ENCODE measurements at places on chromosomes 7 and 10.

GRCh38 chr7:52472006-52472620 lies 563.3 kb upstream of the POM121L12 start:
- no peak for DNase-seq

- no peak for DNase-seq
These were observed 4.0 kb upstream of the TMEM106B start for GRCh38 chr7:12207046-12207445.

DNA sequence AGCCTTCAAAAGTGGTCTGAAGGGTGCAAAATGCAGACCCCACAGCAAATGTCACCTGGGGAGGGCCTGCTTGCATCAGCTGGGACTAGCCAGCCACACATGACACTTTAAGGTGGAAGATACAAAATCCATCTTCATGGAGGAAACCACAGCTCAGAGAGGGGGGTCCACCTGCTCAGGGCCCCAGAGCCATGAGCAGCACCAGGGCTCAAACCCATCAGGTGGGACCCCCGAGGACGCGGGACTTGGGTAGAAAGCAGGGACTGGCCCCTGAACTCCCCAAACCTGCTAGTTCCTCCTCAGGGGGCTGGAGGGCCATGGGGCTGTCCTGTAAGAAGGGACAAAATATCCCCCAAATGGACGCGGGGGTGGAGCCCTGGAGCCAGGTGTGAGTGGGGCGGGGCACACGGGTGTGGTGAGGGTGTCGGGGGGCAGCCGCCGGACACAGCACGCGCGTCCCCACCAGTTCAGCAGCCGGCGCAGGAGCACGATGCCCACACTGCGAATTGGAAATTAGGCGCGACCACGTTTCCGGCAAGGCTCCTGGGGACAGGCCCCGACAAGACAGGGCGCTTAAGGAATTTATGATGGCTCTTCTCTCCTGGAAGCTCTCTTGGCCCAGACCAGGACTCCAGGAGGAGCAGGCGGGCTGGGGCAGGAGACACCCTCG lies 8.0 kb downstream of the PDGFA start:
- DNase-seq = no peak

GRCh38 chr10:43355749-43356371 lies 15.6 kb upstream of the FXYD4 start:
- no peak for DNase-seq

DNA sequence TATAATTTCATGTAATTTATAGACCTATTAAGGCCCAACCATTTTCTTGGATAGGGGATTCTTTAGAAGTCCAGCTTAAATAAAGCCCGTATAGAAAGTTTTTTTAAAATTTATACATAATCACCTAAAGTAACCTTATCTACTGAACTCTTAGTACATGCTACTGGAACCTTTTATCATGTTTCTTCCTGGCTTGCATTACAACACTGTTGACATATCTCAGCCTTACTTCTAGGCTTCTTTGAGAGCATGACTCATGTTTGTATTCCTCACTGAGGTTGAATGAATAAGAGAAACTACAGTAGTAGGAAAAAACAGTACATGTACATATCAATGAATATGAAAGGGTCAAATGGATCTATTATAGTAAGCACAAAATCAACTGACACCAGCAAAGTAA lies 8.2 kb upstream of the MAGI2 start:
- DNase-seq = no peak

- DNase-seq = no peak
These were observed 296.5 kb upstream of the STEAP1 start for GRCh38 chr7:89857767-89858166.

GRCh38 chr10:104349623-104350126 lies 4.0 kb upstream of the CFAP58 start:
- DNase-seq = no peak

- no peak for DNase-seq
These were observed 26.4 kb upstream of the MSS51 start for GRCh38 chr10:73459683-73460314.

GRCh38 chr10:3152566-3152935 lies 20.0 kb downstream of the PITRM1 start:
- no peak for DNase-seq

- no peak for DNase-seq
These were observed 434.2 kb downstream of the PARD3 start for GRCh38 chr10:34380856-34381255.

GRCh38 chr7:155738652-155739537 lies 73.4 kb downstream of the SHH start:
- peak; percentile 74 for DNase-seq

GRCh38 chr10:113520690-113521474 lies 32.0 kb upstream of the HABP2 start:
- DNase-seq = peak; percentile 29

GRCh38 chr7:37448636-37449361 lies at the start of gene ELMO1:
ELMO1 (minus strand) TSS chr7:37448864; CDS start chr7:37342690, 106,174 bp downstream.
- DNase-seq = peak; percentile 6

- no peak for DNase-seq
These were observed 35.3 kb downstream of the SLC16A9 start for GRCh38 chr10:59674215-59674836.

DNA sequence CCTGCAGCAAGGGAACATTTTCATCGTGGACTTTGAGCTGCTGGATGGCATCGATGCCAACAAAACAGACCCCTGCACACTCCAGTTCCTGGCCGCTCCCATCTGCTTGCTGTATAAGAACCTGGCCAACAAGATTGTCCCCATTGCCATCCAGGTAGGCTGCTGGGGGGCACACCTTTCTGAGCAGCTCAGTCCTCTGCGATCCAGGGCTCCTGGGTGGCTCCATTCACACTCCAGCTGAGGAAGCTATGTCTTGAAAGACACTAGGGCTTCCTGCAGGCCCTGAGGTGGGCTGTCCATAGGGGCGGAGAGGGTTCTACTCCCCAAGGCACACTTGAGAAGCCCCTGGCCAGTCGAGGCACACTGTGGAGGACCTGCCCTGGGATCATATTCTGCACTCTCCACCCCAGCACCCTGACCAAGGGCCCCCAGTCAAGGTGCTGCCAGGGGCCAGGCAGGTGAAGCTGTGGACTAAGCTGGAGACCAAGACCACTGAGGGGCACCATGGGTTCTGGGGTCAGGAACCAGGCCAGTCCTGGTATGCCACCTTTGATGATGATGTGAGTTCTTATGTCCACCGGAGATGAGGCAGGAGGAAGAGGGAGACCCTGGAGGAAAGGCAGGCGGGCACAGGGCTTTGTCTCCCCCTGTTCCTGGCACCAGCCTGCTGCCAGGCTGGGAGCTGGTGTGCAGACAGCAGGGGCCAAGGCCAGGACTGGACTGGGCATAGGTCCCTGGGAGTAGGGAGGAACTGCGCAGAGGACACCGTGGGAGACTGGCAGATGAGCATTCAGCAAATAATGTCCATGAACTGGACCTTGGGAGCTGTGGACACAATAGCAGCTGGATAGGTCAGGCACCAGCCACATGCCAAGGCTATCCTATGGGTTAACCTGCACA lies 54.8 kb downstream of the ALOX5 start:
- DNase-seq = no peak

DNA sequence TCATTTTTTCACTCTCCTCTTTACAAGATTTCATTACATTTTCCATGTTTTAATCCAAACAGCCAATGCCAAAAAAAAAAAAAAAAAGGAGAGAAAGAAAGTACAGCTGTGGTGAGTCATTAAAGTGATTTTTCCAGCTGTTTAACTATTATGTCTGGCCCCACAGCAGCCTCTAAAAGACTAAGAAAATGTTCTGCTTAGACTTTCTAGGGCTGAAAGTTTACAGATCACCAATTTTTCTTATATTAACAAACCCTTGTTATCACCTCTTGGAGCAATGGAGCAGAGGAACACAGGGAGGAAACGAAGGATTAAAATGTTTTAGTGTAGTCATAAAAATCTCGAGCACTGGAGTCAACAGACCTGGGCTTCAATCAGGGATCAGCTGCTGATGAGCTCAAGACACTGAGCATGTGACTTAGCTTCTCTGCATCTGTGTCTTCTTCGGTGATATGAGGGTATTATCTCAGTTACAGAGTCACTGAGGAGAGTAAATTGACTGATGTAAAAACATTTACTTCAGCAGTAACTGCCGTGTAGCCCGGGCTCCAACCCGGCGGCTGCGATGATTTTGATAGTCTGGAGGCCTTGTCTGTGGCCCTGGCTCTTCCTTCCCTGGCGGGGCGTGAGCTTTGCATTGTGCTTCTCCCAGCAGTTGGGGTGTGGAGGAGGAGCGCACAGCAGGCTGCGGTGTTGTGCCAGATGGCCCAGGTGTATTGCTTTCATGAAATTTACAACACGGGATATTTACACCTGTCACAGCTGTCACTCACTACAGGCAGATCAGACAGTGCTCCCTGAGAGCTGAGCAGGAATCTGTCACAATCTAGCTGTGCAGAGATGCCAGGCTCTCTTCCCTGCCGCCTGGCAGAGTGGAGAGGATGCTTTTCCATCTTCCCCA lies 298.3 kb upstream of the FZD8 start:
- DNase-seq = no peak

DNA sequence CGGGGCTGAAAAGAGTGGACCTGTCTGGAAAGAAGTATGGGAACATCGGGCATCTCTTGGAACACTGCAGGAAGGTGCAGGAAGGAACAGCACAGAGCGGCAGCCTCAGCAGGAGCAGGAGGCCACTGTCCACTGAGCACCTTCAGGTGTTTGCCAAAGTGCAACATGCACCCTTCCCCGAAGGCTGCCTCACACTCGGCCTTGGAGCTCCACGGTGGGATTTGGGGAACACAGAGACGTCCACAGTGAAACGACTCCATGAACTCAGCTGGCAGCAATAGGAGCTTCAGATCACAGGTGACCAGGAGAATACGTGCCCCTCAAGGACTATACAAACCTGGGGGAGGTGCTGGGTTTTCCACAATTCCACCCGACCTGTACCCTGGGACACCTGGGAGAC lies 140.3 kb upstream of the RET start:
- DNase-seq = no peak

- DNase-seq = no peak
These were observed 610.5 kb upstream of the PFKP start for GRCh38 chr10:2456834-2457233.

DNA sequence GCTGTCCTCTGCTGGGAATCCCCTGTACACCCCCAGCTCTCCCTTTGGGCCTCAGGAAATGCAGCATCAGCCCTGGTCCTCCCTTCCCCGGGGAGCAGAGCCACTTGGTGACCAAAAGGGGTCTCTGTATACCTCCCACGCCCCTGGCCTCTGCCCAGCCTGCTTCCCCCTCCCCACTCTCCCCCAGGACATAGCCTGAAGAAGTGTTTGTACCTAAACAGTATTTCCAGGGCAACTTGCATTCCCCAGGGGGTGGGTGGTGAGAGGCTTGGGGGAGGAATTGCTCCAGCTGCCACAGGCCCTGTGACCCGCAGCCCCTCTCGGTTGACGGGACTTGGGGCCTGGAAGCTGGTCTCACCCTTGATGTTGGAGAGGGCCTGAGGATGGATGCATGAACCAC lies 39.3 kb downstream of the TMEM270 start:
- DNase-seq = no peak

GRCh38 chr7:155386608-155387007 lies 71.3 kb upstream of the EN2 start:
- no peak for DNase-seq

DNA sequence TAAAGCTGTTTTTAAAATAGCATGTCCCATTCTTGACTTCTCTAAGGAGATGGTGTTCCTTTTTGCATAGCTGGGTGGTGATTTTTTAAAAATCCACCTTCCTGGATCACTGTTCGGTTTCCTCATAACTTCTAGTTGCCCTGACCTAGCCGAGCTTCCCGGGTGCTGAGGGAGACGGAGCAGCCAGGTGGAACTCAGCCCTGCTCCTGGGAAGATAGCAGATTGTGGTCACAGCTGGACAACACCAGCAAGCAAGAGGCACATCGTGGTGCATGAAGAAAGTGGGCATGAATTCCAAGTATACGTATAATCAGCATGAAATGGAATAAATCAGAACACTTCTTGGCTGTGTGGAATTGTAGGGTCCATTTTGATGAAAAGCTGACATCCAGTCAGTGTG lies 73.5 kb upstream of the RSU1 start:
- no peak for DNase-seq

- no peak for DNase-seq
These were observed 109.3 kb downstream of the ICA1 start for GRCh38 chr7:8152489-8153192.

- no peak for DNase-seq
These were observed 7.6 kb downstream of the BPGM start for GRCh38 chr7:134654104-134654775.

GRCh38 chr7:155609185-155609584 lies 35.3 kb upstream of the RBM33 start:
- DNase-seq = no peak

- DNase-seq = no peak
These were observed 180.6 kb downstream of the SEMA3E start for GRCh38 chr7:83468251-83468739.

- DNase-seq = no peak
These were observed 1.3 kb upstream of the ERCC6 start for GRCh38 chr10:49540056-49540797.

DNA sequence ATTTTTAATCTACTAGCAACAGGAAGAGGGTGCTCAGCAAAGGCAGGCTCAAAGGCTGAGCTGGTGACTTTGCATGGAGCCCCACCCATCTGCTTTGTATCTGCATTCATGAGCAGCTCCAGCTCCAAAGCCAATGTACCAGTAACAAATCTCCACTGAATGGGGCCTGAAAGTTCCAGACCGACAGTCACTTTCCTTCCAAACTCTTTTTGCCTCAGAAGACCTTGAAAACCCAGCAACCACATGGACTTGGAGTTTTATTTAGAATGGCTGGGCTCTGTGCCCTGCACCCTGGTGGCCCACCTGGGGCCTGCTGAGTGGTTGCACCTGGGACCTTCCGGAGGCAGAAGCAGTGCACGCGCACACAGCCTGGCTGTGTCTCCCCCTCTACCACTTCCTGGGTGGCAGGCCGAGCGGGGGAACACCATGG lies 195.0 kb upstream of the PLXNA4 start:
- no peak for DNase-seq

GRCh38 chr10:30034433-30035137 lies 24.8 kb downstream of the JCAD start:
- no peak for DNase-seq

- DNase-seq = no peak
These were observed 68.9 kb upstream of the DNAAF5 start for GRCh38 chr7:657565-658119.

GRCh38 chr10:110872984-110873923 lies 1.5 kb downstream of the PDCD4 start:
- DNase-seq = no peak

DNA sequence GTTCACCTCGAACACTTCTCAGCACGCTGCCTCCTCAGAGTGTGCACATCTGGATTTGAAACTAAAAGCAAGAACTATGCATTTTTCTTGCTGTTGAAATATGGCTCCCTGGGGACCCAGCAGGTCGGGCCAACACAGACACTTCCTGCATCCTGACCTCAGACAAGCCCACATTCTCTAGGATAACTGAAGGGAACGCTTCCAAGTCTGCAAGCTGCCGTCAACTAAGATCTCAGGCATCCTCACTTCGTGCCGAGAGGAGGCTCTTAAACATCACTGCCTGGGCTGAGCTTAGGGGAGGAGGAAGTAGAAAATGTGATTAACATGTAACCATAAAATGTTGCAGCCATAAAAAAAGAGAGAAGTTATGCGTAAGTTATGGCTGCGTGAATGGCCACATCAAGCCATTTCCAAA lies 65.5 kb downstream of the PYROXD2 start:
- DNase-seq = no peak
